Stimulated activated CD8-positive, alpha-beta memory T cell treated with anti-CD3 and anti-CD28 coated beads, Interleukin-15, amount 100 ng/mL, for 1 hour (primary cell): ENCODE measurements at places on chromosomes 6 and 20.

GRCh38 chr6:41551086-41551700 is 5.0 kb downstream of the FOXP4 start:
- no peak for DNase-seq

- DNase-seq = no peak
These were observed 72.3 kb downstream of the OR2B2 start for GRCh38 chr6:27839626-27840475.

DNA sequence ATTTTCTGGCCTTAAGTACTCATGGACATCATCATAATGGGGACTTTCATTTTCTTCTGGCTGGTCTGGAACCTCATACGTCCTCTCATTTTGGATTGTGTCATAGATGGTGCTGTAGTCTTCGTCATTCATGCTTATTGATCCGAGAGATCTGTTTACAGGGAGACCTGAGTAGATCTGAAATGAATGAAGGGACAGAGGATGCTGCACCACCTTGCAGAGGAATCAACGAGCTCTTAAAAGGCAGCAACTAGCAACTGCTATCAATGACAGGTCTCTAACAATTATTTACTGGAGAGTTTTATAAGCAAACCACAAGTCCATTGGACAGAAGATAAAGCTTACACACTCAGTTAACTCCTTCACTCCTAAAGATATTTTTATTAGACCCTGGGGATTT is 49.7 kb upstream of the ENPP4 start:
- no peak for DNase-seq

DNA sequence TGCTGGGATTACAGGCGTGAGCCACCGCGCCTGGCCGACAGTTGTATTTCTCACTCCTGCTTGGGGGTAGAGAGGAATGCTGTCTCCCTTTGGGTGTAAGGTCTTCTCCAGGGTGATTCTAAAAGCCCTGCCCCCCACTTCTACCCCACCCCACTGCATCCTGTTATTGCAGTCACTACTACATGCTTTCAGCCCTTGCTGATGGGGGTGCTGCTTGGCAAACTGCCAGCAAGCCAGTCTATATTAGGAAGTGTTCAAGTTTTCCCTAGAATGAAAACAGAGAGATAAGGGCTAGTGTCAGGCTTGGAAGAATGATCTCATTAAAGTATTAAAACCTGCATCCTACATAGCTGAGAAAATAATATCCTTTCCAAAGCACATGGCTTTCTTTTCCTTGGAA is 31.3 kb downstream of the TTI1 start:
- no peak for DNase-seq

DNA sequence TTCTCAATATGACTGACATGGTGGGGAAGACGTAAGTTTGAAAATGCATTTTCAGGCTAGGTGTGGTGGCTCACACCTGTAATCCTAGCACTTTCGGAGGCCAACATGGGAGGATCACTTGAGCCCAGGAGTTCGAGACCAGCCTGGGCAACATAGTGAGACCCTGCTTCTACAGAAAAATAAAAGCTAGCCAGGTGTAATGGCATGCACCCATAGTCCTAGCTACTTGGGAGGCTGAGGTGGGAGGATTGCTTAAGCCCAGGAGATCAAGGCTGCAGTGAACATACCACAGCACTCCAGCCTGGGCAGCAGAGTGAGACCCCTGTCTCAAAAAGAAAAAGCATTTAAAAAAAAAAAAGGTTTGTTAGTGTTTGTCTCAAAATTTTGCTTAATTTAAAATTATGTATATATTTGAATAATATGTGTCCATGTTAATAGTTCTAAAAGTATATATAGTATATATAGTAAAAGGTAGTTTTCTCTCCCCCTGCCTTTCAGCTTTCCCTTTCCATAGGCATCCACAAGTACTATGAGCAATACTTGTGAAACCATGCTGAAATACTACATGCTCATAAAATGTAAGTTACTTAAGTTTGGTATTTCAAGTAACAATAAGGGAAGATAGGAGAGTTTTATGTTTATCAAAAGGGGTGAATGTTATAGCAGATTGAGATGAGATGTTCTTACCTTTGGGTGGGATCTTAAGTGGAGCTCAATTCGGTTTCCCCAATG is 15.1 kb downstream of the PTPRA start:
- no peak for DNase-seq
